NCI-H2081 (cell line): ENCODE measurements at places on chromosomes 1 and 21.

DNA sequence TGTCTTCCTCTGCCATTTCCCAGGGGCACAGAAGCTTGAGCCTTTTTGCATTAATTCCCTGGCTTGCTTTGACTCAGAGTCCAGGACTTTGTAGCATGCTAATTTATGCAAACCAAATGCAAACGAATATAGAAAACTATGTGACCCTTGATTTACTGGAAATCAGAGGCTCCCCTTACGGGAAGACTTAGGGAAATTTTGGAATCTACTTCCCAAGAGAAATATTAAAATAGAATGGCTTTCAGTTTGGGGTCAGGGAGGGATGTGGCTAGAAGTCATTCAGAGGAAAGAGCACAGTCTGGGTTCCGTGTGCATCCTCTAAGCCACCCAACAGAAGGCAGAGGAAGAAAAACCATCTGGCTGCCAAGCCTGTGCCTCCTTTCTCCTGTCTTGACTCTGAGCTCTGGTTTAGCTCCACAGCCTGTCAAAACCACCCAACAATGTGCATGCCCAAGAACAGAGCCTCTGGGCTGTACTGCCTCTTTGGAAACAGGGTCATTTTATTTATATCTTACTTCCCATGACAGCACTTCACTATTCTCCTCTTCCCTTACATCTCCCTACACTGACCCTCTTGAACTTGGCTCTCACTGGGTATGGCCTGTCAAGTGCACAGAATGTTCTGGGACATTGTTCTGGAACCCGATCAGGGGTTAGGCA lies 30.1 kb downstream of the ATF3 start:
- no peak for DNase-seq

- DNase-seq: no peak
Observed at GRCh38 chr1:51635615-51636014, 18.7 kb downstream of the OSBPL9 start.

- DNase-seq: no peak
Observed at GRCh38 chr1:40383095-40383487, 9.6 kb downstream of the SMAP2 start.

GRCh38 chr1:60809204-60809980 lies 273.0 kb upstream of the NFIA start:
- peak; percentile 7 for DNase-seq

DNA sequence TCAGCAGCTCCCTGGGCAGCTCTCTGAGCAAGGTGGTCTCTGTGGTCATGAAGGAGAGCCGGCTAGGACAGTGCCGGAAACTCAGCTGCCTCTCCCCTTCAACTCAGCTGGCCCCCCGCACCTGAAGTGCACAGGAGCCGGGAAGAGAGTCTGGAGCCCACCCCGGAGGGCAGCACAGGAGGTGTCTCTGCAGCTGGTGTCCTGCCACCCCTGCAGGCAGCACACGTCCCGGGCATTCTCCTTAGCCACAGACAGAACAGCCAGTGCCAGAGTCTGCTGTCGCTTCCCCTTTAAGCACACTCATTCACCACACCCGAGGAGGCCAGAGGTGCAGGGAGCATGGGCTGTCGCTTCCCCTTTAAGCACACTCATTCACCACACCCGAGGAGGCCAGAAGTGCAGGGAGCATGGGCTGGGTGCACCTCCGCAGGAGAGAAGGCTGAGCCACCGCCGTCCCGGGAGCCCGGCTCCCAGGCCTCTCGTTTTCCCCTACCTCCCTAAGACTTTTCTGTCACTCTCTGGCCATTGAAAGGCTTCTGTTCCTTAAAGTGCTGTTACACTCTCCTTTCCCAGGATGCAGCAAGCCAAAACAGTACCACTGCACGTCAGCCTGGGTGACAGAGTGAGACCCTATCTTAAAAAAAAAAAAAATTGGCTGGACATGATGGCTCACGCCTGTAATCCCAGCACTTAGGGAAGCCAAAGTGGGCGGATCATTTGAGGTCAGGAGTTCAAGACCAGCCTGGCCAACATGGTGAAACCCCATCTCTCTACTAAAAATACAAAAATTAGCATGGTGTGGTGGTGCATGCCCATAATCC lies 16.9 kb upstream of the SAMD11 start:
- DNase-seq: no peak

DNA sequence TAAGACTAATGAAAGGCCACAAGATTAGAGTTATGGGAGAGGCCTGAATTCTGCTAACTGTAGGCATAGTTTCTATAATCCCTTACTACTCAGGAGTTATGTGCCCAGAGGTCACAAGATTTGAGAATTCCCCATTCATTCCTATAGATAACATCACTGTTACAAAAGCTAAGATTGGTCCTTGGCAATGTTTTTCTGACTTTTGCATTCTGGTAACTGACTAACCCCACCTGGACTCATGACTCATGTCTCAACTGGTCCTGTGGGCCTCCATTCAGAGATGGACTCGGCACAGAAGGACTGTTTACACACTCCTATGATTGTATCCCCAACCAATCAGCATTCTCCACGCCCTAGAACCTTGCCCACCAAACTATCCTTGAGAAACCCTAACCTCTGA lies 249.0 kb upstream of the ZP4 start:
- DNase-seq: no peak

DNA sequence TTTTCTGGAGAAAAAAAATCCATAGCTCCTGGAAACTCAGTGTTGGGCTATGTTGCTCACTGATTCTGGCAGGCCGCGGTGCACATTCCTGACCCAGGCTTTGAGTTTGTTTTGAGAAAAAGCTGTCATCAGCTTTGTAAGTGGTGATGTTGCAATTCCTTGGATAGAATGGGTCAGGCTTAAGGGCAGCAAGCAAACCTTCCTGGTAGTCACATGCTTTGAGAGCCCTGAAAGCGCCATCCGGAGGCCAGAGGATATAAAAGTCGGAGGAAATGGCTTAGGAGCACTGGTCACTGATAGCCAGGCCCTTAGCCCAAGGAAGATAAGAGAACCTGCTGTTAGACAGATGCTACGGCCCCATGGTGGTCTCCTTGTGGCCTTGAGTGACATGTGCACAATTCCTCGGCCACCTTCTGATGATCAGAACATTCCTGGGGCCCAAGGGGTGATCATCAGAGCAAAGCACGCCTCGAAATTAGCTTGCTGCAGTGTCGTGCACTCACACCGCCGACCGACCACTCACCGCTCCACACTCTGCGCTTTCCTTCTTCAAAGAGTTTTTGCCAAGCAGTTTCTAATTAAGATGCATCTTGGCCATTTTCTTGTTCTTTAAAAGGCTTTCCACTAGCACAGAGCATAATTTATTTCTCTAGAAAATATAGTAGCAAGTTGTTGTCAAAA lies 78.6 kb downstream of the MAN1C1 start:
- DNase-seq: no peak

GRCh38 chr1:174800216-174800851 lies 199.4 kb upstream of the CACYBP start:
- peak; percentile 24 for DNase-seq

- DNase-seq: no peak
Observed at GRCh38 chr1:201213926-201214325, 23.3 kb downstream of the IGFN1 start.

DNA sequence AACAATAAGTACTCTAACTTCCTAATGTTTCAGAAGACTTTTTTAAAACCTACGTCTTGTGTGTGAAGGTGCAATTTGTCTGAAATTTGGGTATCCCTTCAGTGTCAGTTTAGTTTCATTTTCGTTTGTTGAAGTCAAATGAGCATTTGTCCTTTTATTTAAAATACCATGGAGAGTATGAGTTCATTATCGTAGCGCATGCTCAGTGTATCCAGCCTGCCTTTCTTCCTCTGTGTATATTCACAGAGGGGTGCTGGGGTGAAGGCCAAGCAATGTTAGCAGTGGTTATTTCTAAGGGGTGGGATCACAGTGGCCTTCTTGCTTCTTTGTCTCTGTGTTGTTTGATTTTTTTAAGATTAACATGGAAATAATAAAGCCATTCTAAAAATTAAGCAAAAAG lies 43.2 kb downstream of the CNN3 start:
- peak; percentile 75 for DNase-seq

DNA sequence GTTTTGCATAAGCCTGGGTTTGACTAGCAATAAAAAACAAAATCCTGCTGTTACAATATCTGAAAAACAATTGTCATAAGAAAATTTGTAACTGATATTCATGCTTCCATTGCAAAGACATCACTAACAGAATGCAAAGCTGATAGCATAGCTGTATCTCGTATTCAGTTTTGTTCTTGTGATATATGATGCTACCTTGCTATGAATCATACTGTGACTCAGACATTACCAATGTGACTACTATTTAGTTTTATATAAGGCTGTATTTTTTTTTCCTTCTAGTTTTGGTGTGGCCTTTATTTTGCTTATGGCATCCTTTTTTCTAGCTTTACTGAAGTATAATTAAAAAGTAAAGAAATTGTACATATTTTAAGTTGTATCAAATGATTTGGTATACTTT lies 1381.8 kb downstream of the MRPL39 start:
- DNase-seq: no peak

GRCh38 chr21:17446737-17447136 lies 66.1 kb upstream of the CXADR start:
- no peak for DNase-seq

GRCh38 chr1:203323587-203323986 lies 18.3 kb downstream of the BTG2 start:
- no peak for DNase-seq

- DNase-seq: no peak
Observed at GRCh38 chr1:175494011-175494554, 249.3 kb downstream of the TNR start.

GRCh38 chr1:149931212-149931790 lies 3.7 kb upstream of the SF3B4 start:
- DNase-seq: no peak

GRCh38 chr1:206144605-206145004 lies 27.4 kb upstream of the AVPR1B start:
- DNase-seq: no peak

- no peak for DNase-seq
Observed at GRCh38 chr1:219753914-219754313, 141.0 kb upstream of the ZC3H11B start.

DNA sequence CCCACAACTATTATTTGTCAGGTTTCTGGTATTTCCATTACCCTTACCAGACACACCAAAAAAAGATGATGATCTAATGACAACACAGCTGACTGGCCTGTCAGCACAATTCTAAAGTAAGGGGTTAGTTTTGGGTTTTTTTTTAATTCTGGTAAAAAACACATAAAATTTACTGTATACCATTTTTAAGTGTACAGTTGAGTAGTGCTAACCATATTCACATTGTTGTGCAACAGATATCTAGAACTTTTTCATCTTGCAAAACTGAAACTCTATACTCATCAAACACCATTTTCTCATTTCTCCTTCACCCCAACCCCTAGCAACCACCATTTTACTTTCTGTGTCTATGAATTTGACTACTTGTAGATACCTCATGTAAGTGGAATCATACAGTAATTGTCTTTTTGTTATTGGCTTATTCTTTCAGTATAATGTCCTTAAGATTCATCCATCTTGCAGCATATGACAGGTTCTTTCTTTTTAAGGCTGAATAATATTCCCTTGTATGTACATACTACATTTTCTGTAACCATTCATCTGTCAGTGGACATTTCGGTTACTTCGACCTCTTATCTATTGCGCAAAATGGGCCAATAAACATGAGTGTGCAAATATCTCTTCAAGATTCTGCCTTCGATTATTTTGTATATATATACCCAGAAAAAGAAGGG lies 29.8 kb downstream of the ARNT start:
- no peak for DNase-seq

GRCh38 chr1:63960326-63960725 lies 186.5 kb downstream of the ROR1 start:
- DNase-seq: no peak

- DNase-seq: peak; percentile 88
Observed at GRCh38 chr1:50332941-50333594, 90.2 kb downstream of the DMRTA2 start.

- DNase-seq: no peak
Observed at GRCh38 chr1:203137324-203137723, 9.8 kb downstream of the ADORA1 start.

DNA sequence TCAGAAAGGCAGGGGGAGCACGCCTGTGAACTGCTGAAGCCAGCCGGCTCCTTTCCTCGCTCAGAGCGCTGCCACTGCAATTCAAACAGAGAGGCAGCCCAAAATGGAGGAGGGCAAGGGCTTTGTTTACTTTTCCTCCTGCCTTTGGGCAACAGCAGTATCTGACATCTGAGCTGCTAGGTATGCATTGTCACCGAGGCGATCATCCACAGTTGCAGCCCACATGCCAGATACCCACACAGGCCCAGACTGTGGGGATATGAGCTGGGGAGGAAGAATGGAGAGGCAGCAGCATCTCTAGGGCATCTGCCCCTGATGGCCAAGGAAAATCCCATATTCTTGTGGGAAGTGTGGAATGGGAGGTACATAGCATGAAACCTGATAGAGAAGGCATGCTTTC lies 357.1 kb downstream of the BARHL2 start:
- no peak for DNase-seq

DNA sequence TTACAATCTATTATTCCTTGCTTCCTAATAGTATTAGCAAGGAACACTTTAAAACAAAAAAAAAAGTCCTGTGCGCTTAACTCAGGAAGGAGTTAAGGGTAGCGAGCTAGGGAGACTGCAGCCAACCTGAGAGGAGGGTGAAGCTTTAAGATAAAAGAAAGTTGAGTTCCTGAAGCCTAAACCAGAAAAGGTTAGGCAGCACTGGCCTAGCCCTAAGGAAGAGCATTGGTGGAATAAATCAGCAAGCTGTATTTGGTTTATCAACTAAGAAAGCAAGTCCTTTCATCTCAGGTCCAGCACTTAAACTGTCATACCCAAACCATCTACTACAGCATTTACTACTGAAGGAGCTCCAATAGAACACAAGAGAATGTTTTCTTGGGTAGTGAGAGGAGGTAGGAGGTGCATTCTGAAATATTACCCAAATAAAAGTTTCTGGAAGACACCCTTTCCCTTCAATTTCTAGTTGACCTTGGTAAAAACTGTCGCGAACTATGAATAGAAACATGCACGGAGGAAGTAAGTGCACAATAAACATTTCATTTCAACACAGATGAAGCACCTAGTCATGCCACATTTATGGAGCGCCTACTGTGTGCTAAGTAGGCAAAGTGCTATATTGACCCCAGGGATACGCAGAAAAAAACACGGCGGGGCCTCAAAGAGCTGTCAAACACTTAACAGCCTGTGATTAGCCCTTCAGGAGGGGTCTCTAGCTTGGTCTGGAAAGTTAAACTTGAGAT lies 1.3 kb downstream of the GLRX2 start:
- DNase-seq: no peak

GRCh38 chr1:21341517-21342078 lies 51.3 kb upstream of the ECE1 start:
- DNase-seq: no peak
